ENCODE measurements at places on chromosomes 7 and 10.

- no peak for DNase-seq
Observed at GRCh38 chr7:131493081-131493480, 63.3 kb downstream of the PODXL start.

GRCh38 chr10:77625379-77625778 lies 12.2 kb downstream of the KCNMA1 start:
- DNase-seq, result no peak

GRCh38 chr10:95547197-95547596 lies 14.0 kb downstream of the SORBS1 start:
- DNase-seq, result no peak

- no peak for DNase-seq
Observed at GRCh38 chr10:117275121-117275520, 34.2 kb downstream of the SLC18A2 start.

DNA sequence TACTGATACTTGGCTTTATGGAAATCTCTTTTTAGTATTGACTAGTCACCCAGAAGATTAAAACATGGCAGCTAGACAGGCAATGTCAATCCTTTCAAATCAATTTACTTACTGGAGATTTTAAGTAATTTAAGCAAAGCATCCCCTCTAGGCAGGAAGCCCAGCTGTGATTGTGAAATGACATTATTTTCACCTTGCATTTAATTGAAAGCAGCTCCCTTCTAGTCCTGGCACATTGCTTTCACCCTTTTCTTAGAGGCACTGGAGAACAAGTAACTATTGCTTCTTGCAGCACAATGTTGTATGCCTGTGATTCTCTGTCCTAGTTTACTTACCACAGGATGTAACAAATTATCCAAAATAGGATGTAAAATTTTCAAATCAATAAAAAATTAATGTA lies 13.3 kb downstream of the ST7 start:
- no peak for DNase-seq

DNA sequence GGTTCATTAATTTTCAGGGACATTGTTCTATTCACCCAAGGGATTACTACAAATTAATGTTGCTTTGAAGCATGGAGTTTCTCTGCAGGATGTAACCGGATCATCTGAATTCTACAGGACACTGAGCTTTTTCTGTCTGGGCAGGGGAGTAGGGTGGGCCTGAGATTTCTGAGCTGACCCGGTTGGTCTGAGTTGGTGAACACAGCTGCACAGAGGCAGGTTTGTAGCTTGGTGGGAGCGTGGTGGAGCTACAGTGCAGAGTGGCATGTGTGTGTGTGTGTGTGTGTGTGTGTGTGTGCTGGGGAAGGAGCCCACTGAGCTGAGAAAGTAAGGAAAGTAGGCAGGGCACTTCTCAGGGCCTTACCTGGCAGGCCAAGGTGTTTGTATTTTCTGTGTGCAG lies 62.6 kb downstream of the SH2D4B start:
- no peak for DNase-seq

- DNase-seq, result no peak
Observed at GRCh38 chr10:100631192-100631591, 95.4 kb downstream of the HIF1AN start.

DNA sequence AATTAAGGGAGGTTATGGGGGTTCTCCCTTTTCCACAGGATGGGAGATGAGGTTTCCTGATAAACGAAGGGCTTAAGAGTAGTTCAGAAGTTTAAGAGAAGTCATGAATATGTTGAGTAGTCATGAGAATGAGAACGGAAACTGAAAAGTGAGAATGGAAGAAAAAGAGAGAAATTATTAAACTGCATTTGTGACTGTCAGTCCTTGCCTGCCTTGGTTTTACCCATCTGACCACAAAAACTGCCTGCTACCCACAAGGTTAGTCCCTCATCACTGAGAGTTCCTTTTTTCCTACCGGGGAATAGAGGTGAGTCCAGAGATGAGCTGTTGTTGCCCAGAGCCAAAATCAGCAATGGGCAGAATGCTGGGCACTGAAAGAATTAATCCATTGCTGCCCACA lies 174.1 kb upstream of the BET1 start:
- no peak for DNase-seq

DNA sequence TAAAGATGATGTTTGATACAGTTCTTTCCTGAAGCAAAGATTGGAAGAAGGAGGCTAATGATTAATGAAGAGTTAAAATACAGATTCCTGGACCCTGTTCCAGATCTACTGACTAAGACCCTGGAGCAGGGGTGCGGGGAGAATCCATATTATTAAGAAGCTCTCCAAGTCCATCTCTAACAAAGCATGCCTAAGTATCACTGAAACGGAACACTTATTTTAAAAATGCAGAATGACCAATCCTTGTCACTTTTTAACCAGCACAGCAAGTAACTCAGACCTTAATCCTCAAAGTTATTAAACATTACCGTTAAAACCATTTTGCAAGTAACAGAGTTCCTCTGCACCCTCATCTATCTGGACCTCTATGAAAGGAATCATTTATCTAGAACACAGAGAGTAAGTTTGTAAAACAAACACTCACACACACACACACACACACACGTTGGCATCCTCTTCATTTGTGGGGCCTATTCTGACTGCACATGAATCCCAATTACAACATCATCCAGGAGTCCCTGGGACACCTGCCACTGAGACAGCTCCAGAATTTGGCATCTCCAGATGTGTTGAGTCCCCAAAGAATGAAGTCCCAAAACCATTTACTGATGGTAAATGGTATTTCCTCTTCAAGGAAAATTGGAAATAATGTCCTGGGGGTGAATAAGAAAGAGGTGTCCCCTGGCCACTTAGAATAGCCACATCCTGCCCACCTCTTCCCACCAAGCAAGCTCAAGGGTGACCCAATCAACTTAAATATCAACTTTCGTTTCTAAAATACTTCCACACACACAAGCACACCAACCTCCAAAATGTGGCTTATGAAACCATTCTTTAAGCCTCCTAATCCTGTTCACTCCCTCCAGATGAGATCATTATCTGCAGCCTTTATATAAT lies 117.5 kb downstream of the PARD3 start:
- no peak for DNase-seq

- DNase-seq, result no peak
Observed at GRCh38 chr7:7529328-7529727, 6.3 kb downstream of the COL28A1 start.

DNA sequence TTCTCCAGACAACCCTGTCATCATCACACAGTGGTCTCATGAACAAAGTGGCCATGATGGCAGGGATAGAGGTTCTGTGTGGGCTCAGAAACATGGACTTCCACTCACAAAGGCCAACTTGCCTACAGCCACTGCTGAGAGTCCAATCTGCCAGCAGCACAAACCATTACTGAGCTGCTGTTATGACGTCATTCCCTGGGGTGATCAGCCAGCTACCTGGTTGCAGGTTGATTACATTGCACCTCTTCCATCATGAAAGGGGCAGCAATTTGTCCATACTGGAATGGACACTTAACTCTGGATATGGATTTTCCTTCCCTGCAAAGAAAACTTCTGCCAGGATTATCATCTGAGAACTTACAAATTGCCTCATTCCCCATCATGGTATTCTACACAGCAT lies 1275.9 kb downstream of the TYW1 start:
- no peak for DNase-seq

DNA sequence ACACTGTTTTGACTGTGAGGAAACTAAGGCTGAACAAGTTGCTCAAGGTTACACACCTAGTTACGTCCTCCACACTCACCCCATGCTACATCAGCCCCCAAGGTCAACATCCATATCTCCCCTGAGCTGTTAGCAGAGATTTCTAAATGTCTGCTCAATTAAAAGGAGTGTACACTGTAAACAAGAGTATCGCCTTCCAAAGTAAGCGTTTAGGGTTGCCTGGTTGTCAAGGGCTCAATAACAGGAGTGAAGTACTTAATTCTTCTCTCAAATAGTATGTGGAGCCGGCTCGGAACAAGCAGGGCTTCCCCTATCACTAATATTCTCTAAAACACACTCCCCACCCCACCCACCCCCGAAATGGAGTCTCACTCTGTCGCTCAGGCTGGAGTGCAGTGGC lies 412.8 kb upstream of the GALNT17 start:
- no peak for DNase-seq

GRCh38 chr10:125584954-125585353 lies 98.0 kb downstream of the TEX36 start:
- no peak for DNase-seq

GRCh38 chr7:43311694-43312093 lies 199.2 kb downstream of the HECW1 start:
- no peak for DNase-seq

DNA sequence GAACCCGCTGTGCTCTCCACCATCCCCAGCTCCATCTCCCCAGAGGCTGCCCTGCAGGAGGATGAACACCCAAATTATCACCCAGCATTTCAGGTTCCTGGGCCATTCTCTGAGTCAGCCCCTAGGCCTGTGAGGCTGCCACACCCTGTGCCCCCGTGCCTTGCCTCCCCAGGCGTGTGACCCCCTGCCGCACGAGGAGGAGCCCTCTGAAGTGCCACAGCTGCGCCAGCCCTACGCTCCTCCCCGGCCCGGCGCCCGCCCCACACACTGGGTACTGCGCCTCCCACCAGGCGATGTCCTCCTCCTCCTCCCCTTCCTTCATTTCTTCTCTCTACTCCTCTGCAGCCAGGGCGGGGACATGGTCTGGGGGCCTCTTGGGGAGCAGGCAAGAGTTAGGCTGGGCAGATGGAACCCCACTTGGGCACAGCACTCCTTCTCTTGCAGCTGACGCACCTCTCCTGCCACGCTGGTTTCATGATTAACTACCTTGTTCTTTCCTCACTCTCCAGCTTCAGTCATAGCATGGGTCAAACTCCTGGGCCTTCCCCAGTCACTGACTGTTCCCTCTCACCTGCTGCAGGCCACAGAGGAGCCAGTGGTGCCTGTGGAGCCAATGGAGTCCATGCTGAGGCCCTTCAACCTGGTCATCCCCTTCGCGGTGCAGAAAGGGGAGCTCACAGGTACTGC lies 12.7 kb upstream of the ATP6V1F start:
- no peak for DNase-seq

GRCh38 chr10:61632057-61632670 lies 30.6 kb upstream of the CABCOCO1 start:
- no peak for DNase-seq

GRCh38 chr10:10977226-10977956 lies 40.3 kb upstream of the CELF2 start:
- DNase-seq, result no peak

GRCh38 chr7:128206747-128207500 lies 34.2 kb upstream of the LEP start:
- no peak for DNase-seq

DNA sequence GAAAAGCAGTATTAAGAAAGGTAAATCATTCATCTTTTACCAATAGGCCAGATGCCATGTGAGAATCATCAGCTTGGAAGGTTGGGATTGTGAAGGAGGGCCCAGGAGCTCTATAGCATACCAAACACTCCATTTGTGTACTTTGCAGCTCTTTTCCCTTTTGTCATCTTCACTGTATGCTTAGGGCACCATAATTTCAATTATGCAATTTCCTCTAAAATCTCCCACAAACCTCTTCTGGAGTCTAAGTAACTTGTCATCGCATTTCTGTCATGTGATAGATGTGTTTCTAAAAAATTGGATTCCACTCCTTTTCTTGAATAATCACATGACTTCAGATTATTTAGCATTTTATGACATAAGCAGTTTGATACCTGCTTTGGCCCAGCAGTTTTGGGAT lies 17.9 kb downstream of the RPP30 start:
- no peak for DNase-seq

DNA sequence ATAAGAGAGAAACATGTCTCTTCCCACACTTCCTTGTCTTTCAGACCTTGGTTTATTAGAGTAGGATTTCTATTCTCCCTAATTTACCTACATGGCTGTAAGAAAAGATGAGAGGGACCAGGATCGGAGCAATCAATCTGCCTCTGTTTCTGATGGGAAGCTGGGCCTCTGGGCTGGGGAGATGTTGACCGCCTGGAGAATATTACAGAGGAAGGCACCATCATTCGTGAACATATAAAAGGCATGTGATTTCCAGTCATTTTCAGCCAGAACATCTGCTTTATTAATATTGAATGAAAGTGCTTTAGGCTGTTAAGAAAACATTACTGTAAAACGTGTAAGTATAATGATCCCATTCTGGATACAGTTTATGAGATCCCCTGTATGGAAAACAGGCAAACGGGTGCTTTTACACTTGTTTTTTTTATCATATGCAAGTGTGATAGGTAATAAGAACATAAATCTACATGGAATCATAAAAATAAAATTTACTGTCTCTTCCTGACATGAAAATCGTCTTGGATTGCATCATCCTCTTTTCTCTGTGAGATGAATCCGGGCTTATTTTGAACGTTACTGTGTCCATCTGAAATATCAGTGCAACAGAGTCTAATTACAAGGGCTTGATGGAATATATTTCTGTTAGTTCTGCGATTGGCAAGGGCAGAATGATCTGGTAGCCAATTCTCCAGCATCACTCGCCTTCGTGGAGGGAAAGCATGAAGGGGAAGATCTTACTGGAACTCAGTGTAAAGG lies 94.5 kb upstream of the BAIAP2L1 start:
- no peak for DNase-seq

Measured in WTC11 (cell line).